ENCODE measurements at places on chromosomes 2 and 18.
A peak's percentile ranks its signal among the peaks of the same experiment; 100 is the strongest.

DNA sequence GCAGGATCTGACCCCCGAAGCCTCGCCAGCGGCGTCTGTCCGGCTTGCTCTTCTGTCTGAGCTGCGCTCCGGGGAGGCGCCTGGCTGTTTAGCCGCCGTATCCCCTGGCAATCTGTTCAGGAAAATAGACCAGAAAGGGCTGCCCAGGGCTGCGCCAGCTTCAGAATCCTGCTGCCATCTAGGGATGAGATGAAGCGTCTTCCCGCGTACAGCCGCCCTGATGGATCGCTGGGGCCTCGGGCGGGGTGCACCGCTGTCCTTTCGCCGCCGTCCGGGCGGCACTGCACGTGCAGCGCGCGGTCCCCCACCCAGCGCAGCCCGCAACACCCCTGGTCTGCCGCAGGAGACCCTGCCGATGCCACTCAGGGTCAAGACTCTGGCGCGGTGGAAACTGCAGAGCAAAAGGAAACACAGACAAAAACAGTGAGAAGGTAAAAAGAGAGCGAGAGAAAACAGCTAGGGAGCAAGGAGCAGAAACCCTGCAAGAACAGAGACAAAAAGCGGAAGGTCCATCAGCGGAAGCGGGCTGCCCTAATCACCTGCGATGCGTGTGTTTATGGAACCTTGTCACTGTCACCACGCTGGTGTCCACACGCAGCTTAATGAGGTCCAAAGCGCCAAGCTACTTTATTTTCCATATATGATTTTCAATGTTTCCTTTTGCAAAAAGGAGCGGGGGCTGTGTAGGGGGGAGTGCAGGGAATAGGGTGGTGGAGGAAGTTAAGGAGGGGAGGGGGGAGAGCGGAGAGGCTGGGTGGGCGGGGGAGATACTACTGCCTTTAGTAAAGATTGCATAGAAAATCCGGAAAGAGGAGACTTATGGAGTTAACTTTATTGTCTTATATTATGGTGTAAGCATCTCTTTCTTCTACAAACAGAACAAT lies 2113.3 kb upstream of the PIK3C3 start:
- H3K27me3 ChIP-seq, result peaks cover 10% of the 10 kb centered on the region
- no peak overlapping the region for H3K4me3 ChIP-seq
- no peaks in the 10 kb centered on the region for H3K36me3 ChIP-seq
- peak; percentile 27 for DNase-seq
- H3K27ac ChIP-seq, result no peak overlapping the region
- H3K4me1 ChIP-seq, result no peaks in the 10 kb centered on the region

DNA sequence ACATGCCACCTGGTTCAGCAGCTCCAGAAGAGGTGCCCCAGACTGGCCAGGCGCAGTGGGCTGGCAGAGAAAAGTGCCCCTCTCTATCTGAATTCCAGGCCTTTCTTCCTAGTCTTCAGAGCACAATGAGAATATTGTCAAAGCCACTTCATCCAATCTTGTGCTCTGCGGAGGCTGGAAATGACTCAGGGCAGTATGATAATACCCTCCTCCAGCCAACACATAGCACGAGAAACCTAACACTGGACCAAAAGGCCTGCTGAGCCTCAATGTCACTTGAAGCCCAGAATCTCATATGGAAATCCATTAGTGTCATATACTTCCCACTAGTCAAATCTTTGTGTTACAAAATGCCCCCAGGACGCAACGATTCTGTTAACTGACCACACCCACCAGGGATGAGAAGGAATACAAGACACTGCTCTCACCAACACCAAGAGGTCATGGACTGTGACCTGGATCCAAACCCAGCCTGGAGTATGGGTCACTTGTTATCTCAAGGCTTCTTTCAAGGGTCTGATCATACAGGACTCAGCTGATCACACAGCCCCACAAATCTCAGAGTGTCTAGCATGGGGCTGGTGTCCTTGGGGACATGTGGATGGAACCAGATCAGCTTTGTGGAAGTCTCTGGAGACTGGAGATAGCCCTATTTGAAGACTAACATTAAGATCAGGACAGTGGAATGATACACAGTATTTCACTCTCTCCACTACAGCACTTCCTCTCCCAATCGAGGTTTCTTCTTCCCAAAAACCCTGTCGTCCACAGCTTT lies 10.1 kb downstream of the KIF3C start:
- no peak overlapping the region for H3K4me3 ChIP-seq
- no peaks in the 10 kb centered on the region for H3K4me1 ChIP-seq
- no peaks in the 10 kb centered on the region for H3K36me3 ChIP-seq
- H3K27me3 ChIP-seq, result no peaks in the 10 kb centered on the region

- H3K4me1 ChIP-seq, result no peaks in the 10 kb centered on the region
- H3K27ac ChIP-seq, result no peak overlapping the region
- no peak overlapping the region for H3K4me3 ChIP-seq
Measured at GRCh38 chr2:198782734-198783133, 675.0 kb downstream of the SATB2 start.

DNA sequence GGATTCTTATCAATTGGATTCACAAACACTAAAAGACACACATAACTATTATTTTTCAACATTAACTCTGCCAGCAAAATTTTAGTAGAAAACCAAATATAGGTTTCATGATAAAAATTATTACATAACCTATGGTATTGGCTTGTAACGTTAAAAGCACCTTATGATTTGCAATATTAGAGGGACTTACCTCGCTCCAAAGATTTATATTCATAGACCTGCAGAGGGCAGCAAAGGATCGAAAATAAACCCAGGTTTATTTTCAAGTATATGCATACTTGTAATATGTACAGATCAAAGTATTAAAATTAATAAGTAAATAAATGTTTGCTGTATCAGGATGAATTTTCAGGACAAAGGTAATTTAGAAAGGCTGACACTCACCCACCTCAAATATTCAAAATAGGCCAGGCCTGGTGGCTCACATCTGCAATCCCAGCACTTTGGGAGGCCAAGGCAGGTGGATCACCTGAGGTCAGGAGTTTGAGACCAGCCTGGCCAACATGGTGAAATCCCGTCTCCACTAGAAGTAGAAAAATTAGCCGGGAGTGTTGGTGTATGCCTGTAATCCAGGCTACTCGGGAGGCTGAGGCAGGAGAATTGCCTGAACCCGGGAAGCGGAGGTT lies 45.3 kb downstream of the LRPPRC start:
- no peak overlapping the region for H3K4me3 ChIP-seq
- no peaks in the 10 kb centered on the region for H3K27me3 ChIP-seq
- no peak for DNase-seq
- no peaks in the 10 kb centered on the region for H3K4me1 ChIP-seq
- peaks cover 58% of the 10 kb centered on the region for H3K36me3 ChIP-seq
- H3K27ac ChIP-seq, result no peak overlapping the region

GRCh38 chr18:74248595-74248994 lies 43.2 kb downstream of the CYB5A start:
- no peak for DNase-seq
- H3K4me3 ChIP-seq, result no peak overlapping the region
- H3K27ac ChIP-seq, result no peak overlapping the region
- H3K36me3 ChIP-seq, result no peaks in the 10 kb centered on the region

GRCh38 chr18:25141399-25141798 lies 210.6 kb downstream of the ZNF521 start:
- no peaks in the 10 kb centered on the region for H3K36me3 ChIP-seq
- H3K27ac ChIP-seq, result no peak overlapping the region
- H3K4me3 ChIP-seq, result no peak overlapping the region

DNA sequence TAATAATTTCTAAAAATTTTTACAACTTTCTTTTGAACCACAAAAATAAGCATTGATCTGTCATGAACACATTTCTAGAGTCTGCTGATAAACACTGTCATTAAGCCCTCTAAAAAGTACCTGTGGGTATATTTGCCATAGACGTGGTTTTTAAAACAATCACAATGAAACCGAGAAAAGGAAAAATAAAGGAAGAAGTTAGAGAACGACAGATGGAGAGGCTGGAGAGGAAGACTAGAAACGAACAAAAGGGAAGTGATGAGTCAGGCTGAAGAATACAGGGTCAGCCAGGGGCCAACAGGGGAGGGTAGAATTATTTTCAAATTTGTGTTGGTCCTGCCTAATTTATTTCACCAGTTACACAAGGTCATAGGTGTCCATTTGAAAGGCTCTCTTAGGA lies 62.0 kb downstream of the MYL12B start:
- H3K27me3 ChIP-seq, result no peaks in the 10 kb centered on the region
- no peak overlapping the region for H3K27ac ChIP-seq
- no peak for DNase-seq

GRCh38 chr2:63737081-63737751 lies 104.5 kb upstream of the UGP2 start:
- H3K27ac ChIP-seq, result no peak overlapping the region
- no peak for DNase-seq
- H3K36me3 ChIP-seq, result no peaks in the 10 kb centered on the region
- H3K4me1 ChIP-seq, result peaks cover 31% of the 10 kb centered on the region
- no peaks in the 10 kb centered on the region for H3K27me3 ChIP-seq
- no peak overlapping the region for H3K4me3 ChIP-seq

GRCh38 chr2:26687328-26687727 lies 5.2 kb upstream of the KCNK3 start:
- no peaks in the 10 kb centered on the region for H3K36me3 ChIP-seq
- no peak for DNase-seq
- H3K27me3 ChIP-seq, result no peaks in the 10 kb centered on the region
- no peak overlapping the region for H3K4me3 ChIP-seq
- peaks cover 11% of the 10 kb centered on the region for H3K4me1 ChIP-seq

DNA sequence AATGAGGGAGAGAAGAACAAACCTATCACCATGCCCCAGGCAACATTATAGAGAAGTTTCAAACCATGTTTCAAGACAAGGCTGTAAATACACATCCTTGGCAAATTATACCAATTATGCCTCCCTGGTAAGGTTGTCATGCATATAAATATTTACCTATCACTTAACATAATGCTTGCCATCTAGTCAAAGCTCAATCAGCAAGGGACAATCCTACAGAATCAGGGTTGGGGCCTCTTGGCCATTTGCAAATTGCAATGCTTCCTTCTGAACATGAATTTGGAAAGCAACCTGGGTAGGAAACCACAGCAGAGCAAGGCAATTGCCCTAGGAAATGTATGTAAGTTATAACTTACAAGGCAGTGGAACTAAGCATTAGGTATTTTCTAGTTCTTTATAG lies 907.2 kb upstream of the CDH2 start:
- H3K4me3 ChIP-seq, result no peak overlapping the region
- no peaks in the 10 kb centered on the region for H3K36me3 ChIP-seq
- H3K27ac ChIP-seq, result no peak overlapping the region

DNA sequence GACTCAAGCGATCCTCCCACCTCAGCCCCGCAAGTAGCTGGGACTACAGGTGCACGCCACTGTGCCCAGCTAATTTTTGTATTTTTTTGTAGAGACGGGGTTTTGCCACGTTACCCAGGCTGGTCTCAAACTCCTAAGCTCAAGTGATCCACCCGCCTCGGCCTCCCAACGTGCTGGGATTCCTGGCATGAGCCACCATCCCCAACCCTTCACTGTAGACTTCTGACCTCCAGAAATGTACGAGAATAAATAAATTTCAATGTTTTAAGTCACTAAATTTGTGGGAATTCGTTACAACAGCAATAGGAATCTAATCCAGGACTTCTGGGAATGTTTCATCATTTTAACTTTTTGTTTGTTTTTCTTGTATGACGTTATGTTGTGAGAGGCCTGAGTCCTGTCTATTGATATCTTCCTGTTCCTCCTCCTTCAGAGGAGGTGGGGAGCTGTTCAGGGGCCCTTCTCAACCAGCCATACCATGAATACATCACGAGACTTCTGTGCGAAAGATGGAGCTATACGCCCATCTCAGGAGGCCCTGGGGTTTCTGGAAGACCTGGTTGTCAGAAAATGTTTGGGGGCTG lies 40.0 kb downstream of the TEX44 start:
- H3K4me1 ChIP-seq, result no peaks in the 10 kb centered on the region
- no peak for DNase-seq
- H3K36me3 ChIP-seq, result no peaks in the 10 kb centered on the region
- no peak overlapping the region for H3K4me3 ChIP-seq
- no peak overlapping the region for H3K27ac ChIP-seq
- no peaks in the 10 kb centered on the region for H3K27me3 ChIP-seq

DNA sequence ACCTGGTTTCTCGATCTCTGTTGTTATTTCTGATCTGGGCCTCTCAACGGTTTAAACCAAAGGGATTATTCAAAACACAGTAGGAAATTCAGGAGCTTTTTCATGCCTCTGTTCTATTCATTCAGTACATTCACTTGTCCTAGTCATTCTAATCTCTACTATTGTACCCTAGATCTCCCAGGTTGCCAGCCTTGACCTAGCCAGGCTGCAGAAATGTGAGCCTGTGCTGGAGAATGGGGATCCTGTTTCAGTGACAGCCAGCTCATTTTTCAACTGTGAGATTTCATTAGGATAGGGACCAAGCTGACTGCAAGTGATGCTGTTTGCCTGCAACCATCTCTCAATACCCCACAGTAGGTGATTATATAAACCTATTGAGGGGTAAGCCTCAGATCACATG lies 186.2 kb downstream of the CMPK2 start:
- H3K27ac ChIP-seq, result no peak overlapping the region
- H3K27me3 ChIP-seq, result no peaks in the 10 kb centered on the region
- no peak overlapping the region for H3K4me3 ChIP-seq

DNA sequence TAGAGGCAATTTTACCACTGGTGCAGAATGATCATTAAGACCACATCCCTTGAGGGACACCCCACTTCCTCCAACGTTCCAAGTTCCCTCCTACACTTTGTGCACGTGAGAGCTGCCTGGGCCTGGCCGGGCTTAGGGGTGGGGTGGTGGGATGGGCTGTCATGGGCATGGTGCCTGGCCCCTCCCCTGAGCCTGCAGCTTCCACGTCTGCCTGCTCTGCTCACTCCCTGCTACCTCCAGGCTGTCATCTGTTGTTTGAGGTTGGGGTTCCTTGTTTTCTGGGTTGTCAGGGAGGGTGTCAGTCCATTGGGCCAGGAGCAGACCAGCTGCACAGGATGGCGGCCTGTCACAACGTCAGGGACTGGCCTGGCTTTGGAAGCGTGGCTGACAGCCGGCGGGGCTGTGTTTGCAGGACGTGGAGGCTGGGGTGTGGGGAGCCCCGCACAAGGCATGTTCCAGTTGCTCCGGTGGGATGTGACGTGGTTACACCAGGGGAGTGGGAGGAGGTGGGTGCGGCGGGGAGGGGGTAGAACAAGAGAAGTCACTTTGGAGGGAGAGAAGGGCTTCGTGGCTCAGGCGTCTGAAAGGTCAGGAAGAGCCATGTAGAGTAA lies 72.3 kb downstream of the RTP5 start:
- H3K36me3 ChIP-seq, result no peaks in the 10 kb centered on the region
- no peak overlapping the region for H3K4me3 ChIP-seq
- no peak overlapping the region for H3K27ac ChIP-seq
- DNase-seq, result no peak
- no peaks in the 10 kb centered on the region for H3K4me1 ChIP-seq

- no peak overlapping the region for H3K27ac ChIP-seq
- no peaks in the 10 kb centered on the region for H3K36me3 ChIP-seq
- H3K27me3 ChIP-seq, result no peaks in the 10 kb centered on the region
- no peak overlapping the region for H3K4me3 ChIP-seq
Measured at GRCh38 chr2:128599700-128600099, 281.0 kb upstream of the HS6ST1 start.

GRCh38 chr18:30945761-30946160 lies 96.8 kb downstream of the DSC3 start:
- DNase-seq, result no peak
- H3K27ac ChIP-seq, result no peak overlapping the region
- no peak overlapping the region for H3K4me3 ChIP-seq
- H3K4me1 ChIP-seq, result no peaks in the 10 kb centered on the region

All from pancreas (tissue), 10 donors.